ENCODE measurements at places on chromosomes 3 and 15.

DNA sequence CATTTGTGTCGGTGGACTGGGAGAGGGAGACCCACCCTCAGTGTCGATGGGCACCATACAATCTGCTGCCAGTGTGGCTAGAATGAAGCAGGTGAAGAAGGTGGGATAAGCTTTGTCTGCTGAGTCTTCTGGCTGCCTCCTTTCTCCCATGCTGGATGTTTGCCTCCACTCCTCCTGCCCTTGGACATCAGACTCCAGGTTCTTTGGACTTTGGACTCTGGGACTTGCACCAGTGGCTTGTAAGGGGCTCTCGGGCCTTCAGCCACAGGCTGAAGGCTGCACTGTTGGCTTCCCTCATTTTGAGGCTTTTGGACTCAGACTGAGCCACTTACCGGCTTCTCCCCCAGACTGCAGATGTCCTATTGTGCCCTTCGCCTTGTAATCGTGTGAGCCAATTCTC, 23.6 kb upstream of the OSBPL11 start:
- DNase-seq: no peak

- DNase-seq: no peak
Observed at GRCh38 chr3:28322464-28322863, 26.1 kb upstream of the ZCWPW2 start.

DNA sequence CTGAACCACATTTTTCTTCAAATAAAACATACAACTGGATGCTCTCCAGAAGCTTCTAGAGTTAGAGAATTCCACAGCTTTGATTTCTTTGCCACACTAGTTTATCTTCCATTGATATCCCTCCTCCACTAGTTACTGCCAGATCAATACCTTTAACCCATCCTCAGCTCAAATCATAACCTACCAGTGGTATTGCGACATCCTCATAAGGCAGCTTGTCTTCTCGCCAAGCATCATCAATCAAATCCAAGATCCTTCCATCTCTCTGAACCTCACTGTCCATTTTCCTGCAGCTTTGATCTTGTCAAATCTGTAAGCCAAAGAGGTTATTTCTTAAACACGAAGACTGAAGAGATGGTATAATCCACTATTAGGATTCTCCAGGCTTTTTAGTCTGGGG, 3.2 kb downstream of the ANAPC13 start:
- no peak for DNase-seq

GRCh38 chr15:65862682-65863081, 6.6 kb upstream of the RAB11A start:
- DNase-seq: peak; percentile 72

DNA sequence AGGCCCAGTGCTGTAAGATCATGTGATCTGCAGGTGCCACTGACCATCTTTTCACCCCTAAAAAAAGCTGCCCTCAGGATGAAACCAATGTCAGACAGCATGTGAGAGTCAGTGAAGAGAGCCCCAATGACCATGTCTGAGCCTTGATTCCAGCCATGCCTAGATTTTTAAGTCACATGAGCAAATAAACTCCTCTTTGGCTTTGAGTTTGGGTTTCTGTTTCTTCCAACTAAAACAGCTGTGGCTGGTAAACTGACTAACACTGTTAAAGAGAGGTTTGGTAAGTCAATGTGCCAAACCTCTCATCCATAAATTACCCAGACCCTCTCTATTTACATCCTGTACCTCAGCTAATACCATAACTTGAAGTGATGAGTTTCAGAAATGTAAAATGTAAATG, 8.3 kb downstream of the MYO5A start:
- DNase-seq: no peak

GRCh38 chr3:5059782-5060181, 62.3 kb upstream of the ARL8B start:
- DNase-seq: no peak

DNA sequence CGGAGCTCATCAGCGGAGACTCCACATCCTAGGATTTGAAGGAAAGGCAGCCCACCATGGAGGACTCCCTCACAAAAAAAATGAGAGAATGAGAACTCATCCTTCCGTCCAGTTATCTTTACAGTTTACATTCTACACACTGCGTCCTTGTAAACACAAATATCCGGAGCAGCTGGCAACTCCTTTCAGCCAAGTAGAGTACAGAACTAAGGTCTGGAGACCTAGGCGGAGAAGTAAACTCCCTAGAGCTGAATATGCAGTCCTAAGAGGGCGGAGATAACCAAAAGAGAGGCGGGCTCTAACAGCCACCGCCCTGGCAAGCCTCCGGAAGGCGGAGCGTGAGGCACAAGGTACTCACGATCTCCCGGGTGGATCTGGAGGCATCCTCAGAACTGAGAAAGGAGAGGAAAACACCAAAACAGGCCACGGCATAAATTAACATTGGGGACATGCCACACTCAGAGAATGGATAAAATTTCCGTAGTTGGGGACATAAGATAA, 924 bp upstream of the SIN3A start:
- DNase-seq: peak; percentile 81

GRCh38 chr3:16927485-16927884, 42.7 kb downstream of the PLCL2 start:
- peak; percentile 28 for DNase-seq

- no peak for DNase-seq
Observed at GRCh38 chr3:58022490-58022889, 14.3 kb downstream of the FLNB start.

GRCh38 chr3:25036633-25037032, 391.4 kb upstream of the RARB start:
- no peak for DNase-seq

DNA sequence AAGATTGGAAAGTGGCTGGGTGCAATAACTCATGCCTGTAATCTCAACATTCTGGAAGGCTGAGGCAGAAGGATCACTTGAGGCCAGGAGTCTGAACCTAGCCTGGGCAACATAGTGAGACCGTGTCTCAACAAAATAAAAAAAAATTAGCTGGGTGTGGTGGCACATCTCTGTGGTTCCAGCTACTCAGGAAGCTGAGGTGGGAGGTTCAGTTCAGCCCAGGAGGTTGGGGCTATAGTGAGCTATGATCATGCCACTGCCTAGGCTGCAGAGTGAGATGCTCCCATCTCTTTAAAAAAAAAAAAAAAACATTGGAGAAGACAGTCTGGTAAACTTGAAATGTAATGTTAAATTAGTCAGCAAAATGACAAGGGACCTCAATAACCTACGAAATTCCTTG, 57.9 kb downstream of the STAG1 start:
- no peak for DNase-seq

Measured in stimulated activated naive CD8-positive, alpha-beta T cell treated with anti-CD3 and anti-CD28 coated beads, Interleukin-15, Interleukin-2, amounts not matched to agents 100 U/mL and 50 U/mL, for 24 hours (primary cell).